ENCODE measurements at places on chromosomes 11 and 22.

- no peak for DNase-seq
Observed at GRCh38 chr11:116515664-116516184, 257.1 kb downstream of the BUD13 start.

- DNase-seq: no peak
Observed at GRCh38 chr11:60454212-60454611, 1.4 kb upstream of the MS4A1 start.

GRCh38 chr11:128519338-128519737 lies 68.0 kb downstream of the ETS1 start:
- DNase-seq: no peak

- DNase-seq: no peak
Observed at GRCh38 chr22:33130473-33130872, 72.3 kb upstream of the SYN3 start.

- no peak for DNase-seq
Observed at GRCh38 chr11:132208477-132209055, 838.2 kb downstream of the NTM start.

- DNase-seq: peak; percentile 56
Observed at GRCh38 chr11:450809-451451, 851 bp downstream of the PTDSS2 start.

DNA sequence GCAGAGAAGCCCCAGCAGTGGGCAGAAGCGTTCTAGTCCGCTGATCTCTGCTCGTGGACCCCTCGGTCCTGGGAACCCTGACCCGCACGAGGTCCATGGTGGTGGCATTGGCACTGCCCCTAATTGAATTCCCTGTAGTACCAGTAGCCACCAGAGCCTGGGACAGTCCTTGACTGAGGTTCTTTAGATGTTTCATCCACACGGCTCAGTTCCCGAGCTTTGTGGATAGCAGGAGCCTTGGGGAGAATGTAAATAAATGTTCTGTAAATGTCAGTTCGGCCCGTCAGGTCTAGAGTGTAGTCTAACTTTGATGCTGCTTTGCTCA lies 39.4 kb upstream of the SEPTIN5 start:
- DNase-seq: no peak

DNA sequence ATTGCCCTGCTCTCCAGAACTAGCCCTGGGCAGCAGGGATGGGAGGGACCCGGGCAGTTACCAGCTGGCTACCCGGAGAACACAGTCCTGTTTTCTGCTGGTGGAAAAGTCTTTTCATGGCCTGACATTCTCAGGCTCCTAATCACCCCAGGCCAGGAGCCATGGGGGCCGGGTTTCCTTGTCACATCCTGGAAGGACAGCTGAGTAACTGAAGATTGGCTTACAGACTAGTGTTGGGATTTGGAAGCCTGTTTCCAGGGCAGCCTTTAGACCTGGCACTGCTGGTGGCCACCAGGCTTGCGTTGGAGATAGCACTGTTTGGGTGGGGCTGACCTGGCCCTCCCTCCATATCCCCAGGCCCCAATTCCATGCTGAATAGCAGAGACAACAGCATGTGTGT lies 349.0 kb downstream of the CTTN start:
- no peak for DNase-seq

- peak; percentile 70 for DNase-seq
Observed at GRCh38 chr11:47565340-47566148, at the start of gene PTPMT1. Gene PTPMT1, plus strand, starts transcription at chr11:47565599. Its CDS starts 24 bp downstream, at chr11:47565623.

- DNase-seq: peak; percentile 65
Observed at GRCh38 chr11:64449381-64450167, 90.6 kb downstream of the RPS6KA4 start.

DNA sequence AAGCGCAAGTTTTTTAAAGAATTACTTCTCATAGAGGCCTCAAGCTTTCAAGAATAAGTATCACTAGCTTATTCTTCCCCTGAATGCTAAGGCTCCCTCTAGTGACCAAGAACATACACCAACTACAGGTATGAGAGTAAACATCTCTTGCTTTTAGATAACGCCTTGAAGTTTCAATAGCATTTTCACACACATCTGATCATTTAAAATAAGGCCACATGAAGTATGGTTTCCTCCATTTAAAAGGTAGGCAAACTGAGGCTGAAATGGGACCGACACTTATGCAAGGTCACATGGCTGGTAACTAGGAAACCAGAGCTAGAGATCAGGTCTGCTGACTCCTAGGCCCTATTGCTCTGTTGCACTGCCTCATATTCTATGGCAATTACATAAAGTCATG lies 66.5 kb downstream of the CCDC34 start:
- no peak for DNase-seq

- no peak for DNase-seq
Observed at GRCh38 chr22:24758164-24758799, 16.2 kb downstream of the PIWIL3 start.

DNA sequence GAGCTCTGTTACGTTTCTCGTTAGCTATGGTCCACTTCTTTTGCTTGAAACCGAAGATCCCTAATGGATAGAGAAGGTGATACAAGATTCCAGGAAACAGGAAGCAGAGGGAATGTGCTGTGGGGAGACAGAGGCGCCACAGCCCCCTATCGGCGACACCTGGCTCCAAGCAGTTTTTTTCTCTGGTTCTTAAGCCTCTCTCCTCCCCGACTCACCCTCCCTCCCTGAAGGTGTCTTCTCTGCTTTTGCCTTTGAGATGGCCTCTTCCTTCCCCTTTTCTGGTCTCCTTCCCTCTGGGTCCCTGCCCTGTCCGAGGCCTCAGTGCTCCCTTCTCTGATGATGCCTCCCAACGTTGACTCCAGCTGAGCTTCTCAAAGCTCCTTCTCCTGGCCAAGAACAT lies 14.2 kb upstream of the APOBEC3A start:
- no peak for DNase-seq

GRCh38 chr22:27654546-27655445 lies 146.8 kb downstream of the MN1 start:
- DNase-seq: no peak

DNA sequence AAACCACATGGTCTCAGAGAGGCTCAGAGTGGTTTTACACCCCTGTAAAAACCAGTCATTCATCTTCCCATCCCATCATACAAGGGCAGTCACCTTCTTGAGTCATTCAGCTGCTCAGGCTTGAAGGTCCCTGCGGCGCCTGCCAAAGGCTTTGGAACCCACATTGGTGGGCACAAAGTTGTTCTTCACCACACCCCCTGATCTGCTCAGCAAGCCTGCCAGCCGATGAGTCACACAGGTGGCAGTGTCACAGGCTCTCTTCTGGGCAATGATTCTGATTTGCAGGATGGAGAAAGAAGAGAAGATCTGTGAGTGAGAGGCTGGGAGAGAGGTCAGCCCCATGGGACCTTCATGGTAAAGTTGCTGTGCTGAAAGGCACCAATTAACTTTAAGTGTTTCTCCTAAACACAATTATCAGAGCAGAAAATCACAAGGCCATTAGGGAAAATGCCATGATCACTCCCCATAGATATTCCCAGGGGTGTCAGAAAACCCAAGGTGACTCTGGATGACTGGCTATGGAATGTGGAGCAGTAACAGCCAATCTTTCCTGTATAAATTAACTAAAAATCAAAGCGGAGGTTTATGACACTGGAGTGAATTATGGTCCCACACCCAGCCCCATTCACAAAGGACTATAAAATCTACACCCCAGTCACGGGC lies 4.4 kb downstream of the CALCA start:
- no peak for DNase-seq

DNA sequence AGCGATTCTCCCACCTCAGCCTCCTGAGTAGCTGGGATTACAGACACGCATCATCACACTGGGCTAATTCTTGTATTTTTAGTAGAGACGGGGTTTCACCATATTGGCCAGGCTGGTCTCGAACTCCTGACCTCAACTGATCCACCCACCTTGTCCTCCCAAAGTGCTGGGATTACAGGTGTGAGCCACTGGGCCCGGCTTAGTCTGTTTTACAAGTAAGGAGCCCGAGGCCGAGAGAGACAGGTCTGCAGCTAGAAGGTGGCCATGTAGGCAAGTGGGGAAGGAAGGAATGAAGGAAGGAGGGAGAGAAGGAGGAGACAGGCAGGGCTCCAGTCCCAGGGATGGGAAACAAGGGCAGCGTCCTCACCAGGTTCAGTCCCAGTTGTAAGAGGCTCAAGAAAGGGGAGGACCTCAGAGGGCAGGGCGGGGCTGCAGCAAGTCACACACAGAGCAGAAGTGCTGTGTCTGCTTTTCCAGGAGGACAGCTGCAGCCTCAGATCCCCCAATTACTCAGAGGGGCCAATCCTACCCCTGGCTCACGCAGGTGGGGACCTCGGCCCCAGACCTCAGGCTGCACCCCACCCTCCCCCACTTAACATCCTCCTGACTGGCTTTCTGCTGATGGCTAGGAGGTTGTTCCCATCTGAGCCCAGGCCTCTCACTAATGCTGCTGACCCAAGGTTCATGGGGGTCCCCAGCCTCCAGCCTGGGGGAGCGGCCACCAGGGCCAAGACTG lies 53.8 kb upstream of the PRR5 start:
- DNase-seq: no peak

- DNase-seq: no peak
Observed at GRCh38 chr11:10498426-10499250, 42.3 kb downstream of the RNF141 start.

DNA sequence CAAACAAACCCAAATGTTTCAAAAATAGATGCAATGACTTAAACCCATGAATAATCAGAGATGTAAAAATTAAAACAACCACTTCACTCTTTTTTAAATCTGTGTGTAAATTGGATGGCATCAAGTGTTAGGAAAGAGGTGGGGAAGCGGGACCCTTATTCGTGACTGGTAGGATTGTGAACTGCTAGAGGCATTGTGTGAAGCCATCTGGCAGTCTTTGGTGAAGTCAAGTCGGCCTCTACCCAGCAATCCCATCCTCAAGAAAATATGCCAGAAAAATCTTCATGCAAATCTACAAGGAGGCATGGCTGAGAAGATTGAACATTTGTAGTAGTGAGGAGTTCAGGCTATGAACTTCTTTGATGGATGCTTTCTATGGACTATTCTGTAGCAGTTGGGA lies 114.6 kb upstream of the C11orf87 start:
- DNase-seq: no peak

GRCh38 chr11:124724979-124725718 lies 14.6 kb upstream of the NRGN start:
- no peak for DNase-seq

GRCh38 chr11:67689178-67689577 lies 14.8 kb upstream of the ALDH3B2 start:
- no peak for DNase-seq

DNA sequence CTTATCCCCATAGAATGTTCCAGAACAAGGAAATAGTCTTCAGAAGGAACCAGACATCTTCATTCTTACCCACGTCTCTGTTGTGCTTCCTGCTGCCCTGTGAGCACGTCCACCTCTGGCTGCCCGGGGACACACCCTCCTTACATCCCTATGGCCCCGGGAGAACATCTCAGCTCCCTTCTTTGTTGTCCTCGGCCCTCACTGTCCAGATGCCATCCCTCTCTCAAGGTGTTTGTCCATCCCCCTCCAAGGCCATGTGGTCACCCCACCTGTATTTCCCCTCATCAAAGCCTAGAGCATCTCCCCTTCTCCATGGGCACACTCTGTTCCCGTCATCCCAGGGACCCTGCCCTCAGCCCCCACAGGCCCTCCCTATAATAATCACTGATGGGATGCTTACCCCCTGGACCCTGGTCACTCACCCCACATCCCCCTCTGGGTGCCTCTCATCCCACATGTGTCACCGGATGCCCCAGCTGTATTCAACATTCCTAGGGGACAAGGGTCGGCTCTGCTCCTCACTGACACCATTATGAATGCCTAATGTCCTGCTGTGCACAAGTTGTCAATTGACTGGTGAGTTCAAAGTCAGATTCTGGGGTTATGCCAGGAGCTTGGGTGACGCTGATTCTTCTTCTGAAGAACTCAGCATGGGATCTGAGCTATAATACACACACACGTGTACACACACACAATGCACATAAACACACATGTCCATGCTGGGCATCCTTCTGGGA lies 28.8 kb downstream of the IGLL5 start:
- no peak for DNase-seq

- DNase-seq: no peak
Observed at GRCh38 chr11:73461964-73462363, 85.8 kb downstream of the RELT start.

GRCh38 chr11:2409126-2409525 lies 8.6 kb downstream of the TSSC4 start:
- DNase-seq: no peak

- DNase-seq: no peak
Observed at GRCh38 chr22:25554238-25554671, 10.2 kb upstream of the GRK3 start.

- no peak for DNase-seq
Observed at GRCh38 chr11:65132988-65133700, 1.2 kb downstream of the SYVN1 start.

DNA sequence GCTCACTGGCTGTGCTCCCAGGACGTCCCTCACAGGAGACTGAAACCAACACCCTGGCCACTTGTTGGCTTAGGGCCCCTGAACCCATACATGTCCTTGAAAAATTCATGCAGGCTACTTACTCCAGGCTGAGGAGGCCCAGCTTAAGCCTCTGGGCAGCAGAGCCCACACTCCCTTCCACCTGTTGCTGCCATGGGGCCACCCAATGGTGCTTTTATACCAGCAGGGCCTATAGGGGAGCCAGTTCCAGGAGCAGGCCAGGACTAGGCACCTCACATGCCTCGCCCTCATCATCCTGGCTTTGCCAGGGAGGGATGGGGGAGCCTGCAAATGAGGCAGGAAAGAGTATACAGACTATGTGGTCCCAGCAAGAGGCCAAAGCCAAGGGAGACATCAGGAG lies 181.7 kb upstream of the NECTIN1 start:
- DNase-seq: no peak

GRCh38 chr11:72624496-72625201 lies 49.6 kb downstream of the PDE2A start:
- no peak for DNase-seq

GRCh38 chr11:60991457-60991856 lies 20.0 kb downstream of the CD6 start:
- DNase-seq: no peak

- no peak for DNase-seq
Observed at GRCh38 chr11:31240340-31240904, 129.1 kb downstream of the DCDC1 start.

DNA sequence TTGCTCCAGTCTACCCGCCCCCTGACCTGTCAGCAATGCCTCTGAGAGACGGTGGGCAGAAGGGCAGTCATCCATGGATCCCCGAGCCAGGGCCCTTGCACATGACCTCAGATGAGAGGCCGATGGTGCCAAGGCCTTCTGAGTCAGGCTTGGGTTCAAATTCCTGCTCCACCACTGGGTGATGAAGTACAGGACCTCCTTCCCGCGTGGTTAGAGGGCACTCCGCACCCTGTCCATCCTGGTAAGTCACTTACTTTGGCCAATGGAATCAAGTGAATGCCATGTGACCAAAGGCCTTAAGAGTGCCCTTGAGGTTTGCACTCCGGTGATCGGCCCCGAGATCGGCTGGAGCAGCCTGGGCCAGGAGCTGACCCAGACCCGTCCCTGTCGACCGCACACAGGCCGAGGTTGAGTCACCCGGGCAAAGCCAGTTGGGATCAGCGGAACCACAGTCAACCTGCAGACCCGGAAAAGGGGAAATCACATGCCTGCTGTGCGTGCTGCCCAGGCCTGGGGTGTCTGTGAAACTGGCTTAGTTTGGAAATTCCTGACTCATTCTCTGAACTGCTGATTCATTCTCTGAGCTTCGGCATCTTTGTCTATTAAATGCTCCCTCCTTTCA lies 48.9 kb downstream of the RTL6 start:
- DNase-seq: no peak

Measured in stimulated activated CD8-positive, alpha-beta memory T cell treated with anti-CD3 and anti-CD28 coated beads, Interleukin-15, amount 100 ng/mL, for 48 hours (primary cell).